ENCODE measurements at places on chromosomes 1 and 21.
A peak's percentile ranks its signal among the peaks of the same experiment; 100 is the strongest.

GRCh38 chr21:14678973-14679574 lies 133.0 kb upstream of the SAMSN1 start:
- DNase-seq, result no peak

DNA sequence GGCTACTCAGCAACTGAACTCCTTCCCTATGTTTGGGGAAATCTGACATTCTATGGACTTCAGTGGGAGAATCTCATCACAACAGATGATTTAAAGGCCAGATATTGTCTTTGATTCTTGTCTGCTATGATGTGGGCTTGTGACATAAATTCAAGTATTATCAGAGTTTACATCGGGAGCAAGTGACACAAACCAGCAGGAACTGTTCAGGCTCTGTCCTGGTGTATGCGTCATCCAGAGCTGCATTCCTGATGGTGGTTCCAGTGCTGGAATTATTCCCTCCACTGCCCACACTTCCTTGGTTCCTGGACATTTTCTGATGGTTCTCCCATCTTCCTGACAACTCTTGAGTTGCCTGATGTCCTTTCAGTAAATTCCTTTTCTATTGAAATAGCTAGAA lies 10.8 kb upstream of the LSM10 start:
- DNase-seq, result no peak

GRCh38 chr1:87682565-87682964 lies 353.9 kb downstream of the LMO4 start:
- DNase-seq, result no peak

DNA sequence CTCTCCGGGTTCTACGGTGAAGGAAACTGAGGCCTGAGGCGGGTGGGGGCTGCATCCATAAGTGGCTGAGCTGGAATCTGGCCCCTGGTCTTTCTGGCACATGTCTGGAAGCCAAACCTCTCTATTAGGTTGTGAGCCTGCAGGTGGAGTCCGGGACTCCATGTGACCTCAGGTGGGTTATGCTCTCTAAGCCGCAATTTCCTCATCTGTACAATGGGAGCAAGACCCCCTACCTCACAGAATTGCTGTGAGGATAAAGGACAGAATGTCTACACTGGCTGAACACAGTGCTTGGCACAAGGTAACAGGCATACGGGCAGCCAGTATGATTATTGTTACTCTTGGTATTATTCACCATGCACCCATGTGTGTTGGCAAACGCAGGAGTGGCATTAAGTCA lies 6.7 kb downstream of the EPHA2 start:
- DNase-seq, result no peak

GRCh38 chr1:156226782-156227181 lies 14.0 kb downstream of the PMF1 start:
- no peak for DNase-seq

- no peak for DNase-seq
These were observed 181.3 kb downstream of the ZNF281 start for GRCh38 chr1:200228486-200228885.

DNA sequence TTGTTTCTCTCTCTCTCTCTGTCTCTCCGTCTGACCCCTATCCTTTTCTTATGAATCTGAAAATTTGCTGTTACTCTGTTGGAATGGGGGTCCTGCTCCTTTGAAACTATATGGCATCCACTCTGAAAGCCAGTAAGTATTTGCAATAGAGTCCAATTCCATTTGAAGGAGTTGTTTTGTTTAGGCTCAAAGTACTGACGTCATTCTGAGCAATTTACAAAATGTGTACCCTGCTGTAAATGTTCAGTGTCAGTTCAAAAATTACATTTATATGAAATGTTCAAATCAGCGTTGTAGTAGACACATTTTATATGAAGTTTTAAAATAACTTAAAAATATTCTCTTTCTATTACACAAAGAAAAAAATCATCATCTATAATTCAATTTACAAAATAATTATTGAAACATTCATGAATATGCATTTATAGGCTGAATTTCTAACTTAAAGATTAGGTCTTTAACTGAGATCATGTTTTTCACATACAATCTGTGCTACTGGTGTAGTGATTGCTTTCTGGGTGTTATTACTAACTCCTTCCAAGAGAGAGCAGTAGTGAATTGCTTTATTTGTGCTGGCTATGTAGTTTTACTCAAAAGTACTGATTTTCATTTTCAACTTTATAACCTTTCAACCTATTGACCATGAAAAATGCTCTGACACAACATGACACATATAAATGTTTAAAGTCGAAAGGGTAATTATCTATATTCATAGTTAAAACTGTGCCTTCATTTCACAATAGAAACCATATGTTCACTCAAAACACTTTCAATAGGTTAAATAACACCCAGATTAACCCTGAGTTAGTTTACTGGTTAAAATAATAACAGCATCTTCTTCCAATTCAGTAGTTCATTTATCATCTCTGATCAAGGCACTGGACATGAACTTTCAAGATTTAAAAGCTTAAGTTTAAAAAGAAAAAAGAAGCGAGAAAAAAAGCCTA lies 253.1 kb upstream of the ADGRL4 start:
- DNase-seq, result peak; percentile 48

DNA sequence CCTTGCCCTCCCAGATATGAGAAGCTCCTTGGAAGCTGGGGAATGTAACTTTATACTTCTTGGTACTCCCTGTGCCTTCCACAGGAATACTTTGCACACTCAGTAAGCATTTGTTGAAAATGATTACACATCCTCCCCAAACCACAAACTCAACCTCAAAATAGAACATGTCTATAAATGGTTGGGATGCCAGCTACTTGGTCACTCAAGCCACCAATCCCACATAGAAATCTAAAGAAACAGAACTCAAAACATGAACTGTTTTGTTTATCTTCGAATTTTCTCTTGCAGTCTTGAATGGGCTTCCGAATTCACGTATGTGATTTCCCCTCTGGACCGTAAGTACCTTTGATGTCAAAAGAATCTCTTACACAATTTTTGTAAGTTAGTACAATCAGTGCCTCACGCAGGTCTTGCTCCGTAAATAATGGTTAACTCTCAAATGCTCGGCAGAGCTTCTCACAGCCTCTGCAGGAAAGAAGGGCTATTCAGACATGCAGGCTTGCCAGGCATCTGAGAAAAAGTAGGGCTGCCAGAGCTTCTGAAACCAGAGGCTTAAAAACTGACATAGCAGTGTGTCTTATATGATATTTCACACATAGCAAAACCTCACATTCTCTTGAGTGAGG lies 26.9 kb downstream of the SORT1 start:
- no peak for DNase-seq

DNA sequence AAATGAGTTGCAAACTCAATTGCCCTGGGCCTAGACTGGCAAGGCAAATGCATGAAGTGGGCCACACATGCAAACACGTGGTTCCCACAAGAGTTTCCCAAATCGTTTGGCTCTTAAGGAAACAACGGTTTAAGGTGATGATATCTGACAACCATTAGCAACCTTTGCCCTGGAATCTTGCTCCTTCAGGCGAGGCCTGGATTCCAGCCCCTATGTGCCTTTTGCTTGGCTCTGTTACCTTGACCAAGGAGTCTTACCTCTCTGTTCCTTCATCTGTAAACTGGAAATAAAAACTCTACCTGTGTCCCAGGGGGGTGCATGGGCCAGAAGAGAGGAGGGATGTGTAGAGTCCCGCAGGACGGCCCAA lies 72.1 kb upstream of the CASZ1 start:
- DNase-seq, result no peak

DNA sequence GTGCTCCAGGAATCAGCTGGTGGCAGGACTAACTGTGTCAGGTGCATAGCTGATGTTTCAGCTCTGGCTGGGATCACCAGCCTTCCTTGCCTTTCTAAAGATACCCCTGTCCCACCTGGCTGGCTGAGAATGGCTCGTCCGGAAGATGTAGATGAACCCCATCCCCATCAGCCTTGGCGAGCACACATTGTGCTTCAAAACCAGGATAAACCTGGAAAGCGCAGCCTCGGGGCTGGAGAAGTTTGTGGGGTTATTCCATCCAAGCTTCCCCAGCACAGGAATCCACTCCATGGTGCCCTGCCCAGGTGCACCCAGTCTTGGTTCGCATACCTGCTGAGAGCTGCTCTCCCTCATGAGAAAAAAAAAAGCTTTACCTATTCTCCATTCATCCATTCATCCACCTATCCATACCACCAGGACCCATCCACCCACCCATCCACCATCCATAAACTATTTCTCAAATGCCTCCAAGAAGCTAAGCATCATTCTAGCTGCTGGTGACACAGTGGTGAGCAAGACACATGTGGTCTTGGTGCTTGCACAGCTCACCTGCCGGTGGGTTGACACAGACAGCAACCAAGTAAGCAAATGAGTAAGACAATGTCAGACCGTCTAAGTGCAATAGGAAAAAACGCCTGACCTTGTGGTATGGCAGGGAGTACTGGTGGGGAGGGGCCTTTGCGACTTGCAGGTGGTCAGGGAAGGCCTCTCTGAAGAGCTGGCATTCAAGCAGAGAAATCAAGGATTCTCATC lies 94.0 kb downstream of the DMRTB1 start:
- DNase-seq, result no peak
